Activated naive CD4-positive, alpha-beta T cell treated with Interleukin-2 at 50 U/mL for 16 hours (primary cell): ENCODE measurements at places on chromosomes 3 and 15.

DNA sequence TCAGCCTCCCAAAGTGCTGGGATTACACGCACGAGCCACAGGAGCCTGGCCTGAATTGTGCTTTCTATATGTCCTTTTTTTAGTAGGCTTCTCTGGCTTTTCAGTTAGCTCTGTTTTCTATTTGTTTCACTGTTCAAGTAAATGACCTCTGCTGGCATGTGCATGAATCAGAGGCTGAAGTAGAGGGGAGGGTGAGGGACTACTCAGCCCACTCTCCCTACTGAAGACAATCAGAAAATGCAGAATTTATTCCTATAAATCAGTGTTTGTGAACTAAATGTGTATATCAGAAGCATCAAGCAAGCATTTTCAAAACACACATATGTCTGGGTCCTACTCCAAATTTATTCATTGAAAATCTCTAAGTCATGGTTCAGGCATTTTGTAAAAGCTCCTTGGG, 45.0 kb downstream of the ZMAT3 start:
- no peak for DNase-seq

DNA sequence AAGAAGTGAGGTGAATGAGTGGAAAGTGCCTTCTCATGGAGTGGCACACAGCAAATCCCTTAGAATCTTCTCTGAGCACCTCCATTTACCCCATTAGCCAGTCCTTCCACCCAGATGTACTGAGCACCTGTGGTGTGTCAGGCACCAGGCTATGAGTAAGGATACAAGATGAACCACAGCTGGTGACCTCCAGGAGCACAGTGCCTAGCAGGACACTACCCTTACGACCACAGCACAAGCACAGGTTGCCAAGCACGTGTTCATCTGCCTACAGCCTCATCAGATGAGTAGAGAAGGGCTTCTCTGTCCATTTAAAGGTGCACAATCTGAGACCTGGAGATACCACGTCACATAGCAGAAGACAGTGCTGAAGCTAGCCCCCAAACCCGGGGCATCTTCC, 6.2 kb downstream of the MYLK start:
- no peak for DNase-seq

DNA sequence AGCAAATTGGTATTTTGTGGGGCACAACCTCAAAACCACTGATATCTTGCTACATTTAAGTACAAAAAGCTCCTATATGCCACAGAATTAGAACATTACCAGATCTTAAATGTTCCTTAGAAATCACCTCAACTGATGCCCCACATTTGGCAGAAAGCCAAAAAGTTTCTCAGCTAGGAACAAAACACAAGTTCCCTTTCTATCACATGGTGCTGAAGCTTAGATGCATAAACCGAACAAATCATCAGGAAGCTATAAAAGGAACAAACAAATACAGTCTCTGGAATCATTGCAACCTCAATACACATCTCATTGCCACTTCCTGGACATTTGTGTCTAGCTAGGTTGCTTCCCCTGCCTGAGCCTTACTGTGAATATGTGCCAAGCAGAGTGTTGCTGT, 492.6 kb downstream of the LPP start:
- DNase-seq = no peak

- DNase-seq = no peak
Measured at GRCh38 chr15:79078763-79079410, 11.7 kb downstream of the RASGRF1 start.

DNA sequence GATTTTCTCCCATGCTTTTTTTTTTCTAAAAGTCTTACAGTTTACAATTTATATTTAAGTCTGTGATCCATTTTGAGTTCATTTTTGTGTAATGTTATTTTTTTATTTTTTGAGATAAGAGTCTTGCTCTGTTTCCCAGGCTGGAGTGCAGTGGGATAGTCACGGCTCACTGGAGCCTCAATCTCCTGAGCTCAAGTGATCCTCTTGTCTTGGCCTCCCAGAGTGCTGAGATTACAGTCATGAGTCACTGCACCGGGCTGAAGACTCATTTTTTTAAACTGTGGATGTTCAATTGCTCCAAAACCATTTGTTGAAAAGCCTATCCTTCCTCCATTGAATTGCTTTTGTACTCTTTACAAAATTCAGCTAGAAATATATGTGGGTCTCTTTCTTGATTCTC, 19.5 kb downstream of the LNP1 start:
- DNase-seq = no peak

DNA sequence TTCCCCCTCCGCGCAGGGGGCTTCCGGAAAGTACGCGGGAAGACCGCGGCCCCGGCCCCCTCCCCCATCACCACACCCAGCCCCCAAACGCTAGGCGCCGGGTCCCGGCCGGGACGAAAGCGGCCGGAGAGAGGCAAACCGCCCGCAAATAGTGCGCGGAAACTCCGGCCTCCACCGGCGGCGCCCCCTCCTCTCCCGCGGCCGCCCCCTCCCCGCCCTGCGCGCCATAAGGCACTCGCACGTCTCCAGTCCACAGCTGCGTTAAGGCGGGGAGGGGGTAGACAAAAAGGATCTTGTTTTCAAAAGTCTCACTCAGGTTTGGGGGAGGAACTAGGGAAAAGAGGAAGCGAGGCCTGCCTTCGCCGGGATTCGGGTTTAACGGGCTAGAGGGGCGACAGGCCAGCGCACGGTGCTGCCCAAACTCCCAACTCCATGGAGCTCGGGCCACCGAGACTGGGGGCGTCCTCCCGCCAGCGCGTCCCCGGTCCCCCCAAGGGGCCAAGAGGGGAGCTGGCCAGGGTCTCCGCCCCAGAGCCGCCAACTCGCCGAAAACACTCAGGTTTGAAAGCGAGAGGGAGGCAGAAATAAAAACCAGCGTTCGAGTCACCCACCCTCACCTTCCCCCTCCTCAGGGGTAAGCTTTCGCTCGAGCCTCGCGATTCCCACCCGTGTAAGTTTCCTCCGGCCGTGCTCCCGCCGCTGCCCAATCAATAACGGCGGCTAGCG, 1.8 kb downstream of the ANP32A start:
- peak; percentile 51 for DNase-seq

- peak; percentile 41 for DNase-seq
Measured at GRCh38 chr3:170178651-170179050, 2.9 kb downstream of the PHC3 start.
